ENCODE measurements at places on chromosomes 11 and 22.

DNA sequence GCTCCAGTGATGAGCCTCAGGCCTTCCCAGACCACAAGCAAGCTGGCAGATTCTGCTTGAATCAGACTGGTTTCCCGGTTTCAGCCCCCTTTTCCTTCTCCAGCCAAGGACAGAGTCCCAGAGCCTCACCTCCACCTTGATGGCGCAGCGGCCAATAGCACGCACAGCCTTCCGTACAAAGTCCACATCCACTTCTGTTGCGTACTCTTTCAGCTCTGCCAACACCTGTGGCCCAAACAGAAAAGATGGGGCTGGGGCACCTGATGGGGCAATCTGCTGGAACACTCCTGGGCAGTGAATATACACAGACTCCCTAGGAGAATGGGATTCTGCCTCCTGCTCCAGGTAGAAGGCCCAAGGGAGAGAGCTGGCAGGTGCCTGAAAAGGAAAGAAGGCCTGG lies 35.5 kb upstream of the RASL10A start:
- no peak for DNase-seq

GRCh38 chr11:11618973-11619435 lies 2.8 kb downstream of the GALNT18 start:
- DNase-seq = no peak

DNA sequence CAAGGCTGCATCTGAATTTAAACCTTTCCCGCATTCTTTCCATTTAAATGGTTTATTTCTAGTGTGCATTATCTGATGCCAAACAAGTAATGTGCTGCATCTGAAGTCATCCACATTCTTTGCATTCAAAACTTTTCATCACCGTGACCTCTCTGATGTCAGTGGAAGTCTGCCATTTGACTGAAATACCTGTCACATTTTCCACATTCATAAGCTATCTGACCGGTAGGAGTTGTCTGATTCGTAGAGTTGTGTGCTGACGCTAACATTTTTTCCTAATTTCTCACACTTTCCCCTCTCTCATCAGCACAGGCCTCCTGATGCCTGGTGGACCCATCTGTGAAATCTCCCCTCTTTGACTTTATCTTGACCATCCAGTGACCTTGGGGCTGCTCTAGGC lies 79.9 kb upstream of the BARX2 start:
- no peak for DNase-seq

DNA sequence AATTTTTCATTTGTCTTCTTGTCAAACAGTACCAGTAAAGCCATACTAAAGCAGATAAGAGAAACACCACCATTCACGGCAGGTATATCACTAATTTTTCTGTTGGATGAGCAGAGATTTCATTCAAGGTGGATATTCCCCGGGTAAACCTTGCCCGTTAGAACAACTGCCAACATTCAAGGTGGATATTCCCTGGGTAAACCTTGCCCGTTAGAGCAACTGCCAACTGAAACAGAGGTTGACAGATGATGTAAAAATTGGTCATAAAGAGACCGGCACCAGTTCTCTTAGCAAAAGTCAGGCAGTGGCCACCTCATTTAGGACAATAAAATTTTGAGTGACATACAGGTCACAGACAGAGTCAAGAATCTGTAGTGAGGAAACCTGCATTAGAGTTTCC lies 423.4 kb upstream of the SYN3 start:
- no peak for DNase-seq

GRCh38 chr11:93842461-93842860 lies 8.0 kb downstream of the VSTM5 start:
- no peak for DNase-seq

DNA sequence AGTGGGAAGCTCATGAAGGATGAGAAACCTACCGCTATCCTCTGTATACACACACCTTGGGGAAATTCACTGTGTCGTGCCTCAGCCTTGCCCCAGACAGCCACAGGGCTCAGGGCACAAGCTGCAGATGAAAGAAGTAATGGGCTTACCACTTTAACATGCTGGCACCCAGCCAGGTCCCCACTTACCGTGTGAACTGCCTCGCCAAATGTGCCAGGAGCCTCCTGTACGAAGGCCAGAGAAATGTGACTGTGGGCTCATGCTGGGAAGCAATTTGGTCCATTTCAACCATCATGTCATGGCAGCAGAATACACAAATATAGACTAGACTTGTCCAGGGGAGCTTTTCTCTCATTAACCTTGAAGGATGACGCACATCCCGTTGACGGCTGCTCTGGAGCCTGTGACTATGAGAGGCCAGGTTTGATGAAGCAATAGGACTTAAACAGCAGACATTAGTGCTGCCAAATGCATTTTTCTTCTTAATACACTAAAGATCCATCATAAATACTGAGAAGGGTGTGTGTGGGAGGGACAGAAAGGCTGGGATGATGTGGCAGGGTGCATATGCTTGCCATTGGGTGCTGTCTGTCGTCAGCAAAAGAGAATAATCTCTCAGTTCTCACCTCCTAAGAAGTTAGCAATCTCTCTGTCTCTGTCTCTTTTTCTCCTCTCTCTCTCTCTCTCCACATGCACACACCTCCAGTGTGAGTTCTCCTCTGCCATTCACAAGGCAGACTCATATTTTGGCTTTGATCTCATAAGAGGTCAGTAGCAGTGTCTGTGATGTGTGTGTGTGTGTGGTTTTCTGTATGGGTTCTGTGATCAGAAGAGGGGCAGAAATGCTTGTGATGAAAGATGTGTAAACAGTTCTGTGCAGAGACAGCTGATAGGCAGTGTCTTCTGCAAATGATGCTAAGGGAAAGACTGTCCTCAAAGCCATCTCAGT lies 142.4 kb downstream of the KIRREL3 start:
- no peak for DNase-seq

DNA sequence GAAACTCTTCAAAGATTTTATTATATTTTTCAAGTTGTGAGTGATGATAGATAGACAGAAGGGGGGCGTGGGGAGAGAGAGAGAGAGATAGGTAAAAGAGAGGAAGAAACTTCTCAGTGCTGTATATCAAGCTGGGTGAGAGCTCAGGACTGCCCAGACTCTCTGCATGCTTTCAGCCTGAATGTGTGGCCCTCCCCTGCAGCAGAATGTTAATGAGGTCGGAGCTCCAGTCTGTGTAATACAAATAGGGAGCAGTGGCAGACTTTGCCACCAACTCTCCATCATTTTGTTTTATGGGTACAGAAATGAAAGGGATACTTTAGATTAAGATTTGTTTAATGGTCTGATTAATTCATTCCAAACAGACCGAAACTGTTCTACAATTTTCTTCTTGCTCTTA lies 752.8 kb downstream of the OPCML start:
- no peak for DNase-seq

DNA sequence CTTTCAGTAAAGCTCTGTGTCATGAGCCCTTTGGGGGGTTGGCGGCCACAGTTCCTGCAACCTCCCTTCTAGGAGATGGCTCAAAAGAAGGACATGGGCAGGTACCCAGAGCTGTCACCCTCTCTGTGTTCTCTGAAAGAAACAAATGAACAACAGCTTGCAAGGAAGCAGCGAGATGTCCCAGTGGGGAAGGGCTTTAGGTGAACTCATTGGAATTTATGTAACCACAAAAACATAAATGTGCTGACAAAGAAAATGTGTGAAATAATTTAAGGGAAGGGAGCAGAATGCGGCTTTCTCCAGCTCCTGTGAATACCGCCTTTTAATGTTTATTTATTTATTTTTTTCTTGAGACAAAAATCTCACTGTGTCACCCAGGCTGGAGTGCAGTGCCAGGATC lies 3.3 kb downstream of the PARVG start:
- no peak for DNase-seq

DNA sequence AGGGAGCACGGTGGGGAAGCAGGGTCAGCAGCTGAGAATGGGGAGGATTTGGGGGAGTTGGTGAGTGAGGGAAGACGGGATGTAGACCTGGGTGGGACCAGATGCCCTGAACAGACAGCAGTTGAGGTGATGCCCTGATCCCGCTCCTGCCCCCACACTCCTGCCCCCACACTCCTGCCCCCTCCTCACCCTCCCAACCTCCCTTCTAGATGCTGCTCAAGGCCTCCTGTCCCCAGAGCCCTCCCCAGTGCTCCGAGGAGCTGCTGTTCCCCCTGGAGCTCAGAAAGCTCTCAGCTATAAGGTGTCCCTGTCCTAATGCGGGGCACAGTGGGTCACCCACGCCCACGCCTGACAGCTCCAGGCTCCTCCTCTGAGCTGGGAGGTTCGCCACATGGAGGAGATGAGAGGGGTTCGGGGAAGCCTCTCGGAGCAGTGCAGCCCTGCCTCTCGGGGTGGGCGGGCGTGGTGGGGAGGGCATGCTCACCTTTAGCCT lies 25.1 kb upstream of the TTLL12 start:
- DNase-seq = no peak

GRCh38 chr22:31585161-31585859 lies 76.7 kb downstream of the PISD start:
- peak; percentile 5 for DNase-seq

GRCh38 chr11:27894552-27894951 lies 194.3 kb upstream of the BDNF start:
- DNase-seq = no peak
